Stimulated activated naive CD4-positive, alpha-beta T cell treated with Interleukin-2 at 50 U/mL for 16 hours (primary cell): ENCODE measurements at places on chromosomes 2 and 18.

GRCh38 chr2:50895041-50895440 is 136.9 kb downstream of the NRXN1 start:
- DNase-seq = no peak

GRCh38 chr18:9506046-9506792 is 30.9 kb downstream of the RALBP1 start:
- DNase-seq = no peak

- DNase-seq = no peak
Observed at GRCh38 chr2:61969376-61969775, 63.9 kb downstream of the COMMD1 start.

GRCh38 chr18:56789004-56789888 is 138.1 kb downstream of the WDR7 start:
- peak; percentile 0 for DNase-seq

DNA sequence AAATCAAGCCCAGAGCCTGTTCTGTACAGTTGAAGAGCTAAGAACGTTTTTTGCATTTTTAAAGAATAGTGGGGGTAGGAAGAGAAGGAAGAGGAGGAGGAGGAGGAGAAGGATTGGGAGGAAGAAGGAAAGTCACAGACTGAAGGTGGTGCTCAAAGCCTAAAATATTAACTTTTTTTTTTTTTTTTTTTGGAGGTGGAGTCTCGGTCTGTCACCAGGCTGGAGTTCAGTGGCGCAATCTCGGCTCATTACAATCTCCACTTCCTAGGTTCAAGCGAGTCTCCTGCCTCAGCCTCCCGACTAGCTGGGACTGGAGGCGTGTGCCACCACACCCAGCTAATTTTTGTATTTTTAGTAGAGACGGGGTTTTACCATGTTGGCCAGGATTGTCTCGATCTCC is 18.3 kb upstream of the KLHL29 start:
- DNase-seq = no peak

- DNase-seq = no peak
Observed at GRCh38 chr2:172097557-172098131, 5.1 kb downstream of the DLX2 start.
